Neural crest cell (in vitro differentiated cells): ENCODE measurements at places on chromosomes 2 and 18. TPM values are rescaled to one million over a fixed set of nuclear protein-coding genes. Genes with fewer than 3 reads are reported as not detected.
A peak's percentile ranks its signal among the peaks of the same experiment; 100 is the strongest.

GRCh38 chr2:215931256-215931903 lies 82.0 kb downstream of the MREG start:
- no peak overlapping the region for H3K27ac ChIP-seq
- DNase-seq = peak; percentile 63
- no peak overlapping the region for H3K4me3 ChIP-seq
- peaks cover 3% of the 10 kb centered on the region for H3K27me3 ChIP-seq
- H3K4me1 ChIP-seq = peaks cover 20% of the 10 kb centered on the region

DNA sequence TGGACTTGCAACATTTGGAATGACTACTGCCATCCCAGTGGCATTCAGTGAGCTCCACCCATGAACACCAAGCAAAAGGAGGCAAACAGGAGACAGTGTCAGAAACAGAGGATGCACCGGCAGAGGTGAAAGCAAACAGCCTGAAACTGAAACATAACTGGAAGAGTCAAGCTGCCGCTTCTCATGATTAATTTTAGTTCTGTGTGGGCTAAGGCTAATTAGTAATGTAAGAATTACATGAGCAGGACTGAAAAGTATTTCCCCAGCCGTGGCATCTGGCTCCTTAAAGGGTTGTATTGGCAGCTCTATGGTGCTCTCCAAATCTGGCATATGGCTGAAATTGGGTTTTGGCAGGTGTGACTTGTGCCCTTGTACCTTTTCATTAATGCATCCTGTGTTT lies 1108.1 kb downstream of the TSN start:
- H3K27me3 ChIP-seq = no peaks in the 10 kb centered on the region
- DNase-seq = no peak
- no peaks in the 10 kb centered on the region for H3K36me3 ChIP-seq
- H3K4me1 ChIP-seq = peaks cover 4% of the 10 kb centered on the region

DNA sequence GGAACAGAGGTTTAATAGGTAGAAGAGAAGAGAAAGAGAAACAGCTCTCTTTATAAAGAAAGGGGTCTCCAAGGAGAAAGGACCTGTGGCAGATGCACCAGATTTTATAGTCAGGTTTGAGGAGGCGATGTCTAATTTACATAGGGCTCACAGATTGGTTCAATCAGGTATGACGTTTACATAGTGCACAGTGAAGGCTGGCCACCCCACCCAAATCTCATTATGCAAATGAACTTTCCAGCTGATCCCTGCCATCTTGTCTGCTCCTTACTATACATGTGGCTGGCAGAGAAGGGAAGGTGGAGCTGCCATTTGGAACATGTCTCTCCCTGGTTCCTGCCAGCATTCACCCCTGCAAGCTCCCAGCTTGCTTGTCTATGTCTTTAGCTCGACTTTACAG lies 557.8 kb downstream of the SUCLG1 start:
- H3K4me1 ChIP-seq = peaks cover 3% of the 10 kb centered on the region
- DNase-seq = no peak
- H3K36me3 ChIP-seq = no peaks in the 10 kb centered on the region
- no peak overlapping the region for H3K27ac ChIP-seq
- H3K27me3 ChIP-seq = no peaks in the 10 kb centered on the region
- H3K4me3 ChIP-seq = no peak overlapping the region

DNA sequence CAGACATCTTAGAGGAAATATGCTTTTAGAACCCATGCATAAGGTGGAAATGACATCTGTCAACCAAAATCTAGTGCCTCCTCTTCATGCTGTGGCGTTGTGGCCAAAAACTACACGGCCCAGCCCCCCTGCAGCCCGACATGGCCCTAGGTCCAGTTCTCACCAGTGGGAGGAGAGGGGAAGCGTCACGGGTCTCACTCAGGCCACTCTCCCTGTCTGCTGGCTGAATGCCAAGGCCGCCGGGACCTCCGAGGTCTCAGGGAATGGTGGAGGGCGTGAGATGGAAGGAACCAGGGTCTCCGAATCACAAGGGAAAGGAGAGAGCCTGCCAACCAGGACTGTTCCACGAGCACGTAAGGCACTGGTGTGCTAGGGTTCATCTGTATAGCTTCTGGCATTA lies 361.0 kb downstream of the ANAPC1 start:
- no peak overlapping the region for H3K4me3 ChIP-seq
- no peaks in the 10 kb centered on the region for H3K36me3 ChIP-seq
- no peak overlapping the region for H3K27ac ChIP-seq
- H3K4me1 ChIP-seq = peaks cover 12% of the 10 kb centered on the region
- no peaks in the 10 kb centered on the region for H3K27me3 ChIP-seq

ACADL gene
- total RNA-seq = 0.35 TPM in 1 of 2 replicates, not detected in the other

C2orf81 gene
- total RNA-seq = 7.3 and 7.9 TPM in 2 replicates

MAPK4 gene
- 9.1 and 9.3 TPM in 2 replicates for total RNA-seq

GRCh38 chr2:223846515-223846914 lies 9.1 kb upstream of the AP1S3 start:
- no peak overlapping the region for H3K4me3 ChIP-seq
- H3K36me3 ChIP-seq = peaks cover 26% of the 10 kb centered on the region
- H3K27me3 ChIP-seq = no peaks in the 10 kb centered on the region

KCNK3 gene
- total RNA-seq = 0.58 and 0.68 TPM in 2 replicates

DNA sequence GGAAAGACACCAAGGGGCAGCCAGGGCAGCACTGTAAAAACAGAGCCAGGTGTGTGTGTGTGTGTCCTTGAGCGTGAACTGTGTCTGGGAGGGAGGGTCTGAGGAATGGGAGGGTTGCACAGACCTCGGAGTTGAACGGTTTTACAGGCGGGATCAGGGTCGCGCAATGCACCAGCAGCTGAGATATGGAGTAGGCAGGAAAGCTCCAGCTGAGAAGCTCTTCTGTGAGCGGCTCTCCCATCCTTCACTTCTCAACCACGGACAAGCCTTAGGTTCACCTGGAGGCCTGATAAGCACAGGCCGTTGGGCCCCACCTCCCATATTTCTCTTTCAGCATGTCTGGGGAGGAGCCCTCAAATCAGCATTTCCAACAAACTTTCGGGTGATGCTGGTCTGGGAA lies 12.1 kb downstream of the SERTAD2 start:
- no peaks in the 10 kb centered on the region for H3K27me3 ChIP-seq
- peak overlapping the region; percentile 70 for H3K4me3 ChIP-seq
- DNase-seq = no peak
- H3K36me3 ChIP-seq = peaks cover under 1% of the 10 kb centered on the region
- peaks cover 96% of the 10 kb centered on the region for H3K4me1 ChIP-seq

GAL3ST2 gene
- total RNA-seq = 0.28 TPM in 1 of 2 replicates, not detected in the other

GRCh38 chr2:109032229-109032820 lies 43.3 kb upstream of the EDAR start:
- H3K4me3 ChIP-seq = peak overlapping the region; percentile 85
- peaks cover 5% of the 10 kb centered on the region for H3K36me3 ChIP-seq
- peak overlapping the region; percentile 89 for H3K27ac ChIP-seq
- peaks cover 8% of the 10 kb centered on the region for H3K27me3 ChIP-seq
- DNase-seq = no peak
- peaks cover 30% of the 10 kb centered on the region for H3K4me1 ChIP-seq

VIL1 gene
- total RNA-seq = not detected in 2 replicates

NT5DC4 gene
- total RNA-seq = not detected in 2 replicates

GRCh38 chr2:113203217-113203530 lies 29.4 kb downstream of the PSD4 start:
- no peaks in the 10 kb centered on the region for H3K36me3 ChIP-seq
- H3K4me3 ChIP-seq = no peak overlapping the region
- H3K27me3 ChIP-seq = no peaks in the 10 kb centered on the region

DNA sequence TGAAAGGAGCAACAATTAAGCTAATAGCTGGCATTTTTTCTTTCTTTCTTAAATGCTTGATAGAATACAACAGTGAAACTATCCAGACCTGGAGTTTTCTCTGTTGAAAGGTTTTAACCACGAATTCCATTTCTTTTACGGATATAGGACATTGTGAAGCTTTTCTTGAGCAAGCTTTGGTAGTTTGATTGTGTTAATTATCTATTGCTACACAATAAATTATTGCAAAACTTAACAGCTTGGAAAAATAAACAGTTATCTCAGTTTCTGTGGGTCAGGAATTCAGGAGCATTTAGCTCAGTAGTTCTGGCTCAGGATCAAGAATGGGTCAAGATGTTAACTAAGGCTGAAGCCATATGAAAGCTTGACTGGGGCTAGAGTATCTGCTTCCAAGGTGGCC lies 11.7 kb downstream of the PHOSPHO2 start:
- DNase-seq = no peak
- no peak overlapping the region for H3K27ac ChIP-seq
- H3K36me3 ChIP-seq = peaks cover 10% of the 10 kb centered on the region
- no peak overlapping the region for H3K4me3 ChIP-seq
- no peaks in the 10 kb centered on the region for H3K27me3 ChIP-seq

- peaks cover 78% of the 10 kb centered on the region for H3K27me3 ChIP-seq
- peak; percentile 18 for DNase-seq
- H3K27ac ChIP-seq = no peak overlapping the region
Observed at GRCh38 chr18:6414118-6414722, 491 bp downstream of the L3MBTL4 start.

DNA sequence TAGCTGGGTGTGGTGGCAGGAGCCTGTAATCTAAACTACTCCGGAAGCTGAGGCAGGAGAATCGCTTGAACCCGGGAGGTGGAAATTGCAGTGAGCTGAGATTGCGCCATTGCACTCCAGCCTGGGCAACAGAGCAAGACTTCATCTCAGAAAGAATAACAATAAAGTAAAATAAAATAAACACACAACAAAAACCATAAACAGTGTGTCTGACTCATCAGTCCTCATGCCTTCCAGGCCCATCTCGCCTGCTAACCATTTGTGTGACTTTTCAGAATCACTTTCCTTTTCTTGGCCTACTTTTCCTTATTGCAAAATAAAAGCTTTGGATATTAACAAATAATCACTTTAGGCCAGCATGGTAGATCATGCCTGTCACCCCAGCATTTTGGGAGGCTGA lies 42.0 kb upstream of the ASXL2 start:
- DNase-seq = no peak
- peaks cover 13% of the 10 kb centered on the region for H3K4me1 ChIP-seq
- H3K36me3 ChIP-seq = no peaks in the 10 kb centered on the region
- peak overlapping the region; percentile 43 for H3K27ac ChIP-seq
- no peaks in the 10 kb centered on the region for H3K27me3 ChIP-seq

GRCh38 chr2:10830203-10830602 lies 17.6 kb upstream of the PDIA6 start:
- no peak for DNase-seq
- peaks cover 15% of the 10 kb centered on the region for H3K4me1 ChIP-seq
- H3K36me3 ChIP-seq = no peaks in the 10 kb centered on the region
- peaks cover 21% of the 10 kb centered on the region for H3K27me3 ChIP-seq

DNA sequence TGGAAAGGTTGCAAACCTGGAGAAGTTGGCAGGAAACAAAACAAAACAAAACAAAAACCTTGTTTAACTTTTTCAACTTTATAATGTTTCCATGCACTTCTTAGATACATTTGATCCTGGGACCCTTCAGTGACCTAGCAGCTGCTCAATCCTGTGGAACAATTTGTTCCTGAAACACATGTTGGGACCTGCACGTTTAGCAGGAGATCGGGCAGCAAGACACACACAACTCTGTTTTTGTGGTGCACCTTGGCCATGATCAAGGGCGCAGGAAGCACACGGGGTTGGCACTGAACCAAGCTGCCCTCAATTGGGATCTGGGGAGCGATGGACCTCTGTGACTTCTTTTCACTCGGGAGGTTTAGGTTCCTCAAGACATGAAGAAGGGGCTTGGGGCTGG lies 268.7 kb downstream of the LOXHD1 start:
- H3K36me3 ChIP-seq = peaks cover 10% of the 10 kb centered on the region
- no peaks in the 10 kb centered on the region for H3K27me3 ChIP-seq
- DNase-seq = no peak
- no peak overlapping the region for H3K27ac ChIP-seq

- no peaks in the 10 kb centered on the region for H3K4me1 ChIP-seq
- no peaks in the 10 kb centered on the region for H3K27me3 ChIP-seq
- no peaks in the 10 kb centered on the region for H3K36me3 ChIP-seq
- H3K4me3 ChIP-seq = no peak overlapping the region
- no peak overlapping the region for H3K27ac ChIP-seq
Observed at GRCh38 chr2:24429197-24430074, 61.6 kb upstream of the NCOA1 start.

DNA sequence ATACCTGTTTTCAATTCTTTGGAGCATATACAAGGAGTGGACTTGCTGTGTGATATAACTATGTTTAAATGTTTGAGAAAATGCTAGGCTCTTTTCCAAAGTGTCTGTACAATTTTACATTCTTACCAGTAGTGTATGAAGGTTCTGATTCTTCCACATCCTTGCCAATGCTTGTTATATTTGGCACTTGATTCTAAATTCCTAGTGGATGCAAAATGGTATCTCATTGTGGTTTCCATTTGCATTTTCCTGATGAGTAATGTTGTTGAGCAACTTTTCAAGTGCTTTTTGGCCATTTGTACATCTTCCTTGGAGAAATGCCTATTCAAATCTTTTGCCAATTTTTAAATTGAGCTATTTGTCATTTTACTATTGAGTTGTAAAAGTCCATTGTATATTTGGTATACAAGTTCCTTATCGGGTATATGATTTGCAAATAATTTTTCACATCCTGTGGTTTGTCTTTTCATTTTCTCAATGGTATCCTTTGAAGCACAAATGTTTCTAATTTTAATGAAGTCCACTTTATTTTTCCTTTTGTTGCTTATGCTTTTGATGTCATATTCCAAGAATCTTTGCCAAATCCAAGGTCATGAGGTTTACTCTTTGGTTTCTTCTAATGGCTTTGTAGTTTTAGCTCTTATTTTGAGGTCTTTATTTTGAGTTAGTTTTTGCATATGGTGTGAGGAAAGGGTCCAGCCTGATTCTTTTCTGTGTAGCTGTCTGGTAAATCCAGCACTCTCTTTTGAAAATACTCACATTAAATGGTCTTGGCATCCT lies 33.2 kb upstream of the CWC22 start:
- H3K27ac ChIP-seq = no peak overlapping the region
- H3K4me3 ChIP-seq = no peak overlapping the region
- H3K36me3 ChIP-seq = no peaks in the 10 kb centered on the region
- no peak for DNase-seq

GRCh38 chr2:191209340-191209739 lies 35.9 kb upstream of the MYO1B start:
- H3K4me3 ChIP-seq = no peak overlapping the region
- no peaks in the 10 kb centered on the region for H3K27me3 ChIP-seq
- no peak for DNase-seq
- peaks cover 11% of the 10 kb centered on the region for H3K36me3 ChIP-seq
- H3K27ac ChIP-seq = no peak overlapping the region
- H3K4me1 ChIP-seq = peaks cover 16% of the 10 kb centered on the region

KCNG2 gene
- total RNA-seq = not detected in 2 replicates

DNA sequence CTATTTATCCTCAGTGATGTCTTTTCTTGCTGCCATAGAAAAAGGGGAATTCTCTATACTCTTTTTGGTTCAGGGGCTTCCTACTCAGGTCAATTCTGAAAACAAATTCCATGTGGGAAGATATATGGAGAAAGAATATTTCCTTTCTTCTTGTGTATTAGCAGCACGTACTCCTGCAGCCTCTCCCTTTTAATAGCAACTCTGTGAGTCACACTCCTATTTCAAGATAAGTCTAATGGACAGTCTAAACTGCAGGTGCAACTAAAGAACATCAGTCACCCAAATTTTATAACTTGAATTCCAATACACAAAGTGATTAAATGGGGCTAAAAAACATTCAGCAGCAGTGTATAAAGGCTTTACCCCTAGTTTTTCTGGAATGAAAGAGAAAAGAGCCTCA lies 942.2 kb downstream of the CNTNAP5 start:
- no peaks in the 10 kb centered on the region for H3K27me3 ChIP-seq
- H3K36me3 ChIP-seq = no peaks in the 10 kb centered on the region
- no peak overlapping the region for H3K27ac ChIP-seq
- no peaks in the 10 kb centered on the region for H3K4me1 ChIP-seq
- no peak overlapping the region for H3K4me3 ChIP-seq
- no peak for DNase-seq

RELCH gene
- total RNA-seq = 21.2 and 22.4 TPM in 2 replicates
